G401 (cell line): ENCODE measurements at places on chromosomes 13 and 19.

DNA sequence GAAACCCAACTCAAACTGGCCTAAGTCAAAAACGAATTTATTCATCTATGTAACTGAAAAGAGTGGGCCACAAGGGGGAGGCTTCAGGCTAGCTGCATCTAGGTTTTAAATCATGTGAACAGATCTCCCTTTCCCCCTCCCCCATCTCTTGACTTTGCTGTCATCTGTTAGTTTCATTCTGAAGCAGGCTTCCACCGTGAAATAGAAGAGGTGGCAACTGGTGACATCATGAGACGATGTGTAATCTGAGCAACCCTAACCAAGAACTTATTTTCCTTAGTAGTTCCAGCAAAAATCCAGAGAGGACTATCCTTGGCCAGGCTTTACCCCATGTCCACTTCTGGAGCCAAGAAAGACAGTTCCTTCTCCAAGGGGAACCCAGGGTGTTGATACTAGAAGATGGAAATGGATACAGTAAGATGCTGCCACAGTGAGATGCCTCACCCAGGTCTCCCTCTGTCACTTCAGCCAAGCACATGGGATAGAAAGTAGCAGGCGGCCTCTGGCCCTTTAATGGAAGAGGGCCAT is 9.4 kb downstream of the SAMD4B start:
- no peak for DNase-seq

GRCh38 chr19:4258181-4258580 is 11.3 kb downstream of the YJU2 start:
- no peak for DNase-seq

DNA sequence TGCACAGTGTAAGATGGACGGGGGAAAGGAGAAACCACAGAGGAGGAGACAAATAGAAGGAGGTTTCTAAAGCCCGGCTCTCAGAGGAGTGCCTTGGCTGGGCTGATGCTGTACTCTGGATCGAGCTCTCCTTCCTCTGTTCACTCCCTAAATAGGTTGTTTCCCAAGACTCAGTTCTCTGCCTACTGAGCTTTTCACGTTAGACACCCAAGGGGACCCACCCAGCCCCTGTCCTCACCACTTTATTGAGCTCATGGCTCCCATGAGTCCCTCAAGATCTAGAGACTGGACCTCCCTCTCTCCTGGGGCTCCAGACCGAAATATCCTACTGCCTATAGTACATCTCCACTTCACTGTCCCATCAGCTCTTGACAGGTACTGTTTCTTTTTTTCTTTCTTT is 38.1 kb upstream of the GPR183 start:
- no peak for DNase-seq

DNA sequence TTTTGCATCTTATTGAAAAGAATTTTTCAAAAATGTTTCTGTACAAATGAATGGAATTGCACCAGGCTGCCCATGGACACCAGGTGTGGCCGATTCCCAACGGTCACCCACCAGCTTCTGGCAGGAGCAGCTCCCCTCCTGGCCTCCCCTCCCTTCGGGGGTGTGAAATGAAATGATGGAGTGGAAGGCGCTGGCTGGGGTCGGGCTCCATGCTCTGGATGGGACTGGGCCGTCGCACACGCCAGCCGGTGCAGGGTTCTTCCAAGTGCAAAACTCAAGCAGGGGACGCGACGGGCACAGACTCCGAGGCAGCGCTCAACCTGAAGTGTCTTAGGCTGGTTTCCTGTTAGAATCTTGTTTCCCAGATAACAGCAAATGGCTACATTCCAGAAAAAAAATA is 21.9 kb downstream of the C19orf44 start:
- no peak for DNase-seq

DNA sequence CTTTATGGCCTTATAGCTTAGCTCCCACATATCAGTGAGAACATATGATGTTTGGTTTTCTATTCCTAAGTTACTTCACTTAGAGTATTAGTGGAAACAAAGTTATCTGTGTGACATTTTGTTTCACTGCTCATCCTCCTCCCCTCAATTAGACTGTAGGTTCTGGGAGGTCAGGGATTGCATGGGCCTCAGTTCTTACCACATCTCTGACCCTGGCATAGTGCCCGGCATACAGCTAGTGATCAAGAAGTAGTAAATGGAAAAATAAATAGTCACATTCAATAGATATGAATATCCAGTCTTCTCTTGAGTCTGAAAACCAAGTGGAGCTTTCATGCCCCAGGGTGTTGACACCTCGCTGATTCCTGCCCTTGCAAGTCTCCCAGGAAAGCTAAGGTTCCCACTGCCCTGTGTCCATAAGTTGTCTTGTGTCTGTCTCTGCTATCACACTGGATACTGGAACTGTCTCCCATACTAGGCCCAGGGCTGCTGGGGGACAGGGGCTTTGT is 249.5 kb upstream of the TSHZ3 start:
- DNase-seq, result no peak

DNA sequence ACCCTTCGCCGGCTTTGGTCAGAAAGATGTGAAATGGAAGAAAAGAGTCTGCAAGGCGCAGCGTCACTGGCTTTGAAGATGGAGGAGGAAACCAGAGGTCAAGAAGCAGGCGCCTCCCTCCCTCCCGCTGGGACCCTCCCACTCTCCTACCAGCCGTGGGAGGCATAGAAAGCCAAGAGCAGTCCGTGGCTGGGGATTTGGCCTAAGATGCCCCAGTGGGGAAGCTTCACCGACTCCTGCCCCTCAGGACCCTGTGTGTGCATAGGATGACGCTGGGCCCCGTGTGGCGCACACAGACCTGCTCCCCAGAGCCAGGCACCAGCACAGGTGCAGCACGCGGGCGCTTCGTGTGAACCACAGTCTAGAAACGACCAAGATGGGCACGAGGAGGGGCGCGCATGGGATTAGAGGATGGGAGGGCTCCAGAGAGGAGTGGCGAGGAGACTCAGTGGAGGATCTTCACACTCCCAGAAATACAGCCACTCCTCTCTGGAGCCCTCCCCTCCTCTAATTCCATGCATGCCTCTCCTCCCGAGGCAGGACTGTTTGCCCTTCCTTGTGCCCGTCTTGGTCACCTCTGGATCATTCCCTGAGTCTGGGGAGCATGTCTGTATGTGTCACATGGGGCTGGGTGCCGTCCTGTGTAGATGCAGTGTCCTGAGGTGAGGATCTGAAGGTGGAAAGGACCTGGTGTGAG is 194.3 kb downstream of the TEX29 start:
- no peak for DNase-seq

DNA sequence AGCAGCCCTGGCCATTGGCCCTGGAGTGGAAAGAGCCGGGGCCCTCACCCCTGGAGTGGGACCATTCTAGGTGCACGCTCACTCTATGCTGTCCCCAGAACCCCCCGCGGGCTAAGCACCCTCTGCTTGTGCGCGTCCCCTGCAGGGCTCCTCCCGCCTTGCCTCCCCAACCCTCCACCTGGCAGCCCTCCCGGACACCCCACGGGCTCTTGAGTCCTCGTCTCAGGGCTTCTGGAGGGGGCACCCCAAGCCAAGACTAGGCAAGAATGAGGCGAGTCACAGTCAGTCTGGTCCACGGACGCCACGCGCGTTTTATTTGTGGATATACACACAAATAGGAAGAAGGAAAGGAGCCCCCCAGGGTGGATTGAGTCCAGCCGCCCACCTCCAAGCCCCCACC is 7.0 kb upstream of the TMEM161A start:
- DNase-seq, result no peak

DNA sequence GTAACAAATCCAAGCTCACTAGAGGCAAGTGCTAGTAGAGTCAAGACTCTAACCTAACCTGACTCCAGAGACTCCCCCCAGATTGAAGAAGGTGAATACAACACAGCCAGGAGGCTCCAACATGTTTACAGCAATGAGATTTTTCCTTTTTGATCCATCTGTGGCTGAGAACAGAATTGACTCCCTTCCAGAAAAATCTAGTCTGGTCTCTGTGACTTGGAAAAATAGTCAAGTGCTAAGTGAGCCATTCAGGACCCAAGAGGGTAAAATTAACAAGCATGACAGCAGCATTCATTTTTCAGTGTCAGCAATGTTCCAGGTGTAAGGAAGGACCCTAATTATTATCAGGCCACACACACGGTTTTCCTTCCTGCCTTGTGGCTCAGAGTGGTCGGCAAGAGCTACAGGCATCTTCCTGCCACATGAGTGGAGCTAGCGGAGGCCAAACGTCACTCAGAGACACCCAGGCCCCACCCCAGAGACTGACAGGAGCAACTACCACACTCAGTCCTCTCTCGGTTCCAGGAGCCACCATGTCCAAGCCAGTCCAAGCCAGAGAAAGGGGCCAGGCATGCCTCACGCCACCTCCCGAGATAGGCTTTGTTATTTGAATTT is 395.1 kb downstream of the FOXO1 start:
- peak; percentile 3 for DNase-seq
